ENCODE measurements at places on chromosomes 1 and 21.

GRCh38 chr21:46099476-46099875, 1.6 kb downstream of the COL6A2 start:
- DNase-seq: no peak

DNA sequence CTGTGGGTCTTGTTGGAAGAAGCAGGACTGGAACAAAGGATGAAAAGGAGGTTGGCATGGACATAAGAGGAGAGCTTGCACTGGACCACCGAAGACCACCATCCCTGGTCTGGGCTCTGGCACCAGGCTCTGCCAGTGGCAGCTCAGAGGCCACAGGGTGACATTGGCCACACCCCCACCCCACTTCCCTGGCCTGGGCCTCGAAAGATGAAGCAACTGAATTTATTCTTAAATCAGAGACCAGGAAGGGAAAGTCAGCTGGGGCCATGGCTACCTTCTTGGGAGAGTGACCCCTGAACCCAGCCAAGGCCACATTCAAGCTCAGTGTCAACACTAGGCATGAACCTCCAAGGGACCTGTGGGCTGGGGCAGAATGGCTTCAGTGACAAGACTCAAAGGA, 4.0 kb downstream of the KLHDC7A start:
- DNase-seq: no peak

GRCh38 chr1:168615965-168616364, 39.6 kb downstream of the XCL1 start:
- no peak for DNase-seq

- DNase-seq: peak; percentile 31
These were observed 38.9 kb downstream of the LEPR start for GRCh38 chr1:65459397-65459768.
